ENCODE measurements at places on chromosomes 3 and 15.

DNA sequence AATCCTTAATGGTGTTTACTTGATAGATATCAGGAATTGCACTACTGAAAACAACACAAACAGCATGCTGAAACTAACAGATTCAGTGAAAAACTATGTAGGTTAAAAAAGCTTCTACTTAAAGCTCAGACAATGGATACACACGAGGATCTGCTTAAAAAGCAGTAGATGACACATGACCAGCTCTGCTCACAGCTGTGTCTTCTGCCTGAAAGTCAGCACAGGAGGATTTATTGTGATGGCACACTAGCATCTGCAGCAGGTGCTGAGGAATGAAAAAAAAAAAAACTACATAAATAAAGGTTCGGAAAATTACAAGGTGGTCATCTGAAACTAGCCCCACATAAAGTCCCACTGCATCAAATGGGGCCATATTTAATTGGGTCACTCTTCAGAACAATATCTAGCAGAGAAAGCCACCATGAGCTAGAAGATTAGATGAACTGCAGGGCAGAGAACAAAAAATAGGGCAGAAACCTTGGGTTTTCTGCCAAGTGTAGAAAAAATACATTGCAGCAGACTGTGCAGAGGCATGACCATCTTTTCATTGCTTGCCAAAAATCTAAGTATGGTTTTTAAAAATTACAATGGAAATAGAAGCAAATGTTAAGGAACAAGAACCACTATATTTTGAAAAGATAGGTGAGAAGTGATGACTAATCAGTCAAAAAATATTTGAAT lies 13.2 kb upstream of the GOLM2 start:
- DNase-seq: no peak

DNA sequence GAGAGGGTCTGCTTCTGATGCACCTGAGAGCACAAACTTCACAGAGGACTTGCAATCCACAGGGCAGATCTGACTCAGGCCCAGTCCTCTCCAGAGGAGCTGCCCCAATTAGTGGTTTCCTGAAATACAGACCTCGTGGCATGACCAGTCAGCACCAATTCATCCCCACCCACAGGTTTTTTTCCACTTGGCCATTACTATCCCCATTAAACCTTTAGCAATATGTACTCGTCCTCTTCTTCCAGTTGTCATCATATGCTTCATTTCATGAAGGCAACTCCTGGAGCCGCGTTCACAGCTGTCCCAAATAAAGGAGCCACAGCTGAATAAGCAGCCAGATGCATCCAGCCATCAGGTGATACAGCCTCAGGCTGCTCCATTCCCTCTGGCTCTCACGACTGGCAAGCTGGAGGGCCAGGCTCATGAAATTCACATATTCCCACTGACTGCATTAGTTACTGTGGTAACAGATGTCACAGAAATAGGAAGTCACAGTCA lies 163.1 kb downstream of the FMN1 start:
- no peak for DNase-seq

DNA sequence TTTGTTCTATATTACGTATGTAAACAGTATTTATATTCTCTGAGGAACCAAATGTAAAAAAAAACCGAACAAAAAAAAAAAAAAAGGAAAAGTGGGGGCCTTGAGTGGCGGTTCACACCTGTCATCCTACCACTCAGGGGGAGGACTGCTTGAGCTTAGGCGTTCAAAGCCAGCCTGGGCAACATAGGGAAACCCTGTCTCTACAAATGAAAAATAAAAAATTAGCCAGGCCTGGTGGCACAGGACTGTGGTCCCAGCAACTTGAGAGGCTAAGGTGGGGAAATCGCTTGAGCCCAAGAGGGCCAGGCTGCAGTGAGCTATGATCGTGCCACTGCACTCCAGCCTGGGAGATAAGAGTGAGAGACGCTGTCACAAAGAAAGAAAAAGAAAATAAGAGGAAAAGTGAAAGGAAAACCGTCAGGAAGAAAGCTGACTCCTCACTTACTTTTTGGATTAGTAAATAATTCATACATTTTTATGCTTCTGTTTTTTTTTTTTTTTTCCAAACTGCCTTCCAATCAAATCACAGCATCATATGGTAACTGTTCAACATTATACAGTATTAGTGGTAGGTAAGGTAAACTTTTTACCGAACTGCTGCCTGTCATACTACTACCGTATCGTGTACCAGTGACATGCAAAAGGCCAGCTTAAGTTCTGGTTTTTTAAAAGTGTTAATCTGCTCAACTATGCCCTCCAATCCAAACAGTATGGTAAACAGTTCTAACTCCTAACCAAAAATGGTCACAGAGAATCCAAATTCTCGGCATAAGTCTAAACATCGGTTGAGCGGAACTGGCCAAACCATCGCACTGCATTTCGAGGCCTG lies 1.2 kb downstream of the PHC3 start:
- DNase-seq: peak; percentile 9

DNA sequence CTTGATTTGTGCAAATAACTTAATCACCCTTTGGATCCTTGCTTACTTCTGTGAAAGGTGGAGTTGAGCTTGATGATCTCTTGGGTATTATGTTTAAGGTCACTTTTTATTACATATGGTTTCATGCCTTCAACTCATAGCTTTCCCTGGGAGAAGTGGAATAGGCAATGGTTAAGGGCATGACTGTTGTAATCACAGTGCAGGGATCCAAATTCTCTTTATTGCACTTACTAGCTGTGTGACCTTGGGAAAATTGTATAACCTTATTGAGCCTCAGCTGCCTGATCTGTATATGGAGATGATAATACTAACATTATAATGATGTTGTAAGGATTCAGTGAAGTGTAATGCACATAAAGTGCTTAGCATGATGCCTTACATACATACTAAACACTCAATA lies 59.1 kb downstream of the PLCL2 start:
- DNase-seq: no peak

DNA sequence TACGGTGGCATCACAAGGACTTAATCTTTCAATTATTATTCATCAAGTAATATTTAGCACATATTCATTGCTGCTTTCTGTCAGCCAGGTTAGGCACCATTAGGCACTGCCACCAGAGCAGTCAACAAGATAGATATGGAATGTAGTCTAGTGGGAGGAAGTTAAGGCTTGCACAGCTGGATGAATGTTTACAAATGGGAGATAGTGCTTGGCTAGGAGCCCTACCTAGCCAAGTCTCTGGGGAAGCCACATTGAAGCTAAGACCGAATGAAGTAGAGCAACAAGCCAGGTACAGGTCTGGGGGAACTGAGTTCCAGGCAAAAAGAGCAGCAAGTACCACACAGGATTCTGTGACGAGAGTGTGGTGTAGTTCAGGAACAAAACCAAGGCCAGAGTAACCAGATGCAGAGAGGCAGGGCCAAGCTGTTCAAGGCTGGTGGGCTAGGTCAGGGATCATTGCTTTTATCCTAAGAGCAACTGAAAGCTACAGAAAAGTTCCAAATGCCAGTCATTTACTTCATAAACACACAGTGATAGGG lies 33.4 kb upstream of the SCAANT1 start:
- DNase-seq: no peak

GRCh38 chr3:34207806-34208205 lies 409.4 kb downstream of the PDCD6IP start:
- DNase-seq: no peak

GRCh38 chr15:42665827-42666226 lies 71.1 kb downstream of the CDAN1 start:
- DNase-seq: no peak

DNA sequence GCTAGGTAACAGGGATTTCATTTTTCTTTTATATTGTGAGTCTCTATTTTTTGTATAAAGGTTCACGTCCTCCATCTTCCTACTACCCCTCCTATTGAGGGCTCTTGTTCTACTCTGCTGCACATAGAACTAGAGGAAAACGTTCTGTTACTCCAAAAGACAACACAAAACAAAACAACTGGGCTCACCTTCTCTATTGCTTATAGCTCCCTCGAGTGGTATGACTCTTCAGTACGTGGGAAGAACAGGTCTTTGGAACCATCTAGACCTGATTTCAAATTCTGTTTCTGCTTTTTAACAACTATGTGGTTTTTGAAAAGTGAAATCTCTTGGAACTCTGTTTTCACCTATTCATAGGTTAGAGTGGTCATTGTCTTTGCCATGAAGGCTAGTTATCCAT lies 515.3 kb downstream of the SOX2 start:
- no peak for DNase-seq

- no peak for DNase-seq
These were observed 183.2 kb downstream of the P3H2 start for GRCh38 chr3:189937302-189938127.

DNA sequence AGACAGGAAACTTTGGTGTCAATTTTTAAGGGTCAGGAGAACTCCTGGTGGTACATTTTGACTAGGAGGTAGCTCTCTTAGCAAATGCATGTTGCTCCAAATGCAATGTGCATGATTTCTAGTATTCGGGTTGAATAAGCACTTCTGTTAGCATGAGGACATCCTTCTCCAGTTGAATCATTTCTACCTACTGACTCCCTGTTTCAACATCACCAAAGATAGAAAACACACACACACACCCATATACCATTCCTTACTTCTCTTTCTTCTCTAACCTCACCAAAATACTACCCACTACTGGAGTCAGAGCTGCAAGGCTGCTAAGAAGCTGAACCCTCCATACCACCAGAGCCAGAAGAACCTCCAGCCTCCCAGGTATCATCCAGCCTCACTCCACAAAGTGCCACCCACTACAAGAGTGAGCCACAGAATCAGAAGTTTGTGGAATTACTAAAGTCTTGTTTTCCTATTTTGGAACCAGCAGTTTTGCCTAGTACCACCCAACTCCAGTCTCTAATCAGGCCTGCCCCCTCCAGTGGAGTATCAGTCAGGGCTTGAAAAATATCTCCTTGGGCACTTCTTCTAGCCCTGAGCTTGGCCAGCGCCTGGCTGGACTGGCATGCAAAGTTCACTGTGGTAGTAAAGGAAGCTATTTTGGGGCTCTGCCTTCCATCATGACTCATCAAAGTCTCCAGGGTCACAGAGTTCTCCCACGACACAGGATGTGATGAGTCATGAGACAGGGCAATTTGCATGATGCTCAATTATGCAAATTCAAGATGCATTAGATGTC lies 110.3 kb downstream of the CYP19A1 start:
- no peak for DNase-seq

- peak; percentile 68 for DNase-seq
These were observed 1.4 kb downstream of the ATOSA start for GRCh38 chr15:52677593-52678467.

DNA sequence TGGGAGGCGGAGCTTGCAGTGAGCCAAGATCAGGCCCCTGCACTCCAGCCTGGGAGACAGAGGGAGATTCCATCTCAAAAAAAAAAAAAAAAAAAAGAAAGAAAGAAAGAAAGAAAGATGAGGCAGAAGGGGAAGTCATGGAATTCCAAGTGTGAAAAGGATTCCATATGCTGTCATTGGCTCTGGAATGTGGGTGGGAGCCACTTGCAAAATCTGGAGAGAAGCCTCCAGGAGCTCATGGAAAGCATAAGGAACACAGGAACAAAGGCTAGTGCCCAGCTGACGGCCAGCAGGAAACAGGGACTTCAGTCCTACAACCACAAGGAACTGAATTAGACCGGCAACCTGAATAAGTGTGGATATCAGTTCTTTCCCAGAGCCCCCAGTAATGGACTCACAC lies 12.5 kb upstream of the TRAK1 start:
- no peak for DNase-seq

GRCh38 chr3:22157848-22158247 lies 406.8 kb upstream of the ZNF385D start:
- DNase-seq: no peak

DNA sequence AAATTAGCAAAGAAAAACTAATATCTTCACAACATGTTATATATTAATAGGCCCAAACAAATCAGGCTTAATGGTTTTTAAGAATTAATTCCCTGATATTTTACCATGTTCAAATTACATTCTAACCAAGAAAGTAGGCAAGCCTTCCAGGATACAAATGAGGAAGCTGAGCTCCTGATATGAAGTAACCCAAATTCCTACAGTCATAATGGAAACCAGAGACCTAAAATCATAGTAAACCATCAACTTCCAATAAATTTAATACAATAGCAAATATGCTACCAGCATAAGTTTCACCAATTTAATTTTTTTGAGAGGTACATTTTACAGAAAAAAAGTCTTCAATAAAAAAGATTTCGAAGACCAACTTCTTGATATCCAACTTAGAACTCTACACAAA lies 3.8 kb downstream of the DCBLD2 start:
- no peak for DNase-seq
